ENCODE measurements at places on chromosomes 11 and 22.

GRCh38 chr11:112958670-112959069 is 2.5 kb upstream of the NCAM1 start:
- DNase-seq = no peak

GRCh38 chr11:120867988-120868387 is 155.9 kb upstream of the TBCEL start:
- no peak for DNase-seq

GRCh38 chr11:3957437-3957836 is 102.0 kb downstream of the STIM1 start:
- DNase-seq = no peak

DNA sequence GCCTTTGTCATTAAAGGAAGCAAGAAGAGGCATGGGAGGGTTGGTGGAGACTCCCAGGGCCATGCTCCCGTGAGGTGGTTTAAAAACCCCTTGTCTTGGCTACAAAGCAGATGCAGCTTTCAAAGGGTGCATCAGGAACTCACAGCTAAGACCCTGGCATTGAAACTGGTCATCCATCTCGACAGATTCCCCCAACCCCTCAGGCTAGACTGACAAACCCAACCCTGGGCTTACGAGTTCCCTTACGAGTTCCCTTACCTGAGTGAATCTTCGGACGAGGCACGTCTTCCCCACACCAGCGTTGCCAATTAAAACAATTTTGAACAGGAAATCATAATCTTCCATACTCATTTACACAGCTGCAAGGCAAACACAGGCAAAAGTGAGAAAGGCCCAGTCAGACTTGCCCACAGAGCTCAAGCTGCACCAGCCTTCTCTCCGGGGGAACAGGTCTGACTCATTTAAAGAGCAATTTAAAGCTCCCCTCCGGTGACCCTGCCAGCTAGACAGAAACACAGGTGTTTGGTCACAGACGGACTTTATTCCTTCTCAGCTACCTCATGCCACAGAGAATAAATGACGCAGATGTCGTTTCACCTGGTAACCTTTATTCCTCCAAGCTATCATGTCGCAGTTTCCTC is 74.6 kb downstream of the RAB30 start:
- no peak for DNase-seq

- no peak for DNase-seq
Observed at GRCh38 chr11:118705111-118705741, 25.8 kb upstream of the TREH start.

- no peak for DNase-seq
Observed at GRCh38 chr22:39381009-39381755, 18.4 kb upstream of the TAB1 start.

GRCh38 chr11:130278745-130279144 is 36.0 kb downstream of the ZBTB44 start:
- no peak for DNase-seq

GRCh38 chr11:102476812-102477211 is 24.2 kb upstream of the TMEM123 start:
- DNase-seq = no peak

GRCh38 chr11:72293910-72294615 is 50.1 kb upstream of the PHOX2A start:
- no peak for DNase-seq

DNA sequence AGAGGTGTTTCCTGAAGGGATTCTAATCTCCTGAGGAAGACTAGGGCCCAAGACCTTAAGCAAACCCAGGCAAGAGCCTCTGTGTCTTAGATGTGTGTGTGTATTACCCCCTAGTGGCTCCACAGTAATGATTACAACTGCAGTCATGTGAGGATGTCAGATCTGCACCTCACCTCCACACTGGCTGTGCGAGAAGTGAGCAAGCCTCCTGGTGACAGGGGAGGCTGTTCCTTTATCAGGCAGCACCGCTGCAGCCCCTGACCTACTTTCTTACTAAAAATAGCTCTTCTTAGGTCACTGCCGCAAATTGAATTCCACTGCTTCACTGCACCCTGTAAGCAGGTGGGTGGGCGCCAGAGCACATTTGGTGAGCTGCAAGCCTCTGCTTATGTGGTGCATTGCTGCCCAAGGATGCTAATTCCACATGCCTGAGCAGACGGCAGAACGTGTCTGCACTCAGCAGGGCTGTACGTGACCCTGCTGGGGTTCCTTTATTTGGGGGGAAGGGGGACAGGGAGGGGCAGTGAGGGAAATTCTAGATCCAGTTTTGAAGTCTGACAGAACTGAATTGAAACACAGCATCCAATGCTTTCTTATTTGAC is 112.4 kb downstream of the KCNC1 start:
- no peak for DNase-seq

GRCh38 chr11:111069066-111069465 is 176.5 kb upstream of the POU2AF2 start:
- no peak for DNase-seq

GRCh38 chr22:28792491-28793383 is 7.6 kb downstream of the XBP1 start:
- DNase-seq = no peak

DNA sequence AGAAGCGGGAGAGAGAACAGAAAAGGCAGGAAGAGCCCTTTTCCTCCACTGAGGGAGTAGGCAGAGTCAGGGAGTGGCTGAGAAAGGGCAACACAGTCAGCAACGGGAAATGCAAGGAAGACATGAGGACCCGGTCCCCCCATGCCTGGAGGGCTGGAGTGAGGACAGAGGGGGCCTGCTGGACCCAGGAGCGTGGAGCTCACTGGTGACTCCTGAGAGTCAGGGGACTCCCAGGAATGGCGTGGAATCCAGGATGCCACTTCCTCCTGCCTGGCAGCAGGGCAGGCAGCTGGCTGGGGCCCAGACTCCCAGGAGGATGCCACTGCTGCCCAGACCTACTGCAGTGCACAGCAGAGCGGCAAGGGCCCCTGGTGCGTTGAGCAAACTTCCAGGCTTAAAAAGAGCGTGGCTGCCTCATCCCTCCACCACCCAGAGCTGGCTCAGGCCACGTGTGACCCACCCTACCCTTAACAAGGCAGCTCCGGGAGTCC is 11.3 kb downstream of the C11orf21 start:
- DNase-seq = no peak

DNA sequence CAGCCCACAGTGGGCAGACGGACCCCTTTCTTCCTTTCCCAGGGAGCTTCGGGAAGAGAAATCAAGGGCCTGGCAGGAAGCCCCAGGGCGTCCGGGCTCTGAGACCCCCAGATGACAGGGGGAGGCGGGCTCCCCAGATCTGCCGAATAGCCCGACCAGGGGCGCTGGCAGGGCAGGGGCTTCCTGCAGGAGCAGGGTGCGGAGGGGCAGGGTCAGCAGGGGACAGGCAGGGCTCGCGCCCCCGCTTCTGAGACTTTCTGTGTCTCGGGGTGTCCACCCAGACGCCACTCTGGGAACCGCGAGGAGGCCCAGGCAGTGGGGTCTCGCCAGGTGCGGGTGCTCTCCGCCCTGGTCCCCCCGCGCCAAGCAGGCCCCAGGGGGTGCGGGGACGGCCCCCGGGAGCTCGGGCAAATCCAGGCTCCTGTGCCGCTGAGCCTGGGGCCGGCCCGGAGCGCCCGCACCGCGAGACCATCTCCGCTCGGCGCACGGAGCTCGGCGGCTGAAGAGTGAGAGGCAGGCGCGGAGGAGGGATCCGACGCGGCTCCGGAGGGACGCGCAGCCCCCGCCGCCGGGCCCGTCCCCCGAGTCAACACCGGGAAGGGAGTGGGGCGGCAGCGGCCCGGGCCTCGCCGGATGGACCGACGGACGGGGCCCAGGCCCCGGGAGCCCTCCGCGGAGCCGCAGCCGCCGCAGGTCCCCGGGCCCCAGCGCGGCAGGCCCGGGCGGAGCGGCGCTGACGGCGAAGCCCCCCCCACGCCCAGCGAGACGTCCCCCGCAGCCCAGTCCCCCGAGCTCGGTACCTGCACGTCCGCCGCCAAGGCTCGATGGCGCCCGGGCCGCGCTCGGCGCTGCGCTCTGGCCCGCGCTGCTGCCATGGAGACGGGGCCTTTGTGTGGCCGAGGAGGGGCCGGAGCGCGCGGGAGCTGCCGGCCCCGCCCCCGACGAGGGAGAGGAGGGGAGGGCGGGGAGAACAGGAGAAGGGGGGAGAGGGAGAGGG is at the start of gene PLXNB2:
PLXNB2 (minus strand) TSS at position 894 of the 997 bp plus-strand sequence. CDS start 17,062 bp downstream, outside the sequence.
- no peak for DNase-seq

- DNase-seq = no peak
Observed at GRCh38 chr11:63939397-63939891, 642 bp downstream of the NAA40 start.

GRCh38 chr11:86101493-86101892 is 32.6 kb upstream of the PICALM start:
- DNase-seq = no peak

DNA sequence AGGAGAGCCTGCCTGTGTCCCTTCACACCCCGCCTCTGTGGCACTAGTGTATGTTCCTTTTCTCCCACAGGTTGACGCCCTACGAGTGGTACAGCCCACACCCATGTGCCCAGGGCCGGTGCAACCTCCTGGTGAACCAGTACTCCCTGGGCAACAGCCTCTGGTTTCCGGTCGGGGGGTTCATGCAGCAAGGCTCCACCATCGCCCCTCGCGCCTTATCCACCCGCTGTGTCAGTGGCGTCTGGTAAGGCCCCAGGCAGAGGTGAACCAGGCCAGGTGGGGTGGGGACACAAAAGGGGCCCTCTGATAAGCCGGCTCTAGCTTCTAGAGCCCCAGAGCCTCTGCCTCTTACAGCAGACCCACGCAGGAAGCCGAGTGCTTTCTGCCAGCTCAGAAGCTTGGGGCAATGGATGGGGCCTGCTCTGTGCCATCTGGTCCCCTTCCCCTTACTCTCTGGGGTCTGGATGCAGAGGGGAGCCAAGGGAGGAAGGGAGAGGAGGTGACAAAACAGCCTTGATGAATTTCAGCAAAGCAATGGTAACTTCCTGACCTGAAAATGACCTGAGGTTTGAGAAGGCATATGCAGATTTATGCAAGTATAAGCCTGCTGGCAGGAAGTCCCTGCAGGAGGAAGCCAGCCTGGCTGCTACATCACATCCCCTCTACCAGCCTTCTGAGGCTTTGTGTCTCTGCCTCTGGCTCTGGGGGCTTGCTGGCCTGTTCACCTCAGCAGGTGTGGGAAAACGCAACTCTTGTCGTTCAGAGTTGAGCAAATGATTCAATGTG is 67.0 kb upstream of the TBCEL start:
- no peak for DNase-seq

GRCh38 chr11:95835351-95835750 is 45.1 kb downstream of the CEP57 start:
- no peak for DNase-seq

DNA sequence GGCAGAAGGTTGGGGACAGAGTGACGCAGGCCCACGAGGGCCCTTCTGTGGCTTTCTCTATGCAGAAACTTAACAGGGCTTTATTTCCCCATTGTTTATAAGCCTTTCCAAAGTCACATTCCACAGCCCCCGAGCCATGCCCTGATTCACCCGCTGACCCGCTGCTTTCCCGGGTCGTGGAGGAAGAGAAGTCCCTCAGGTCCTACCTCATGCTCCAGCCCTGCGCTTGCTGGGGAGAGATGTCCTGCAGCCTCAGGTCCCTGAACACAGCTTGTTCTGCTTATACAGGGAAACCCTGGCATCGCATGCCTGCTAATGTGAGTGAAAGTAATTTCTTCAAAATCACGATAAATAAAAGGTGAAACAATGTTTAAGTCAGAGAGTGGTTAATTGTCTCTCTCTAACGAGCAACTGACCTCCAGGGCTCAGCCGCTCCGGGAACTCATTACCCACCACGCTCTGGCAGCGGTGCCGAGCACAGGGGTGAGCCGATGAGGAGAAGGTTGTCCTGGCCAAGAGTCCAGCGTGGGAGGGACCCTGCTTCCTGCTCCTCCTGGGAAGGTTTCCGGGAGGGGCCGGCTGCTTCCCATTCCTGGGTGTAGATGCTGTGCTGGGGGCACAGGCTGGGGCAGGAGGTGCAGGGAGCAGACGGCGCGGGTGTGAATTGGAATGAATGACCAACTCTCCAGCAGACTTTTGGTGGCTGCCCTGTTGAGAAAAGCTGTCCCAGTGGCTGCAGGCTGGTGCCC is 595.2 kb downstream of the BRD1 start:
- DNase-seq = no peak

DNA sequence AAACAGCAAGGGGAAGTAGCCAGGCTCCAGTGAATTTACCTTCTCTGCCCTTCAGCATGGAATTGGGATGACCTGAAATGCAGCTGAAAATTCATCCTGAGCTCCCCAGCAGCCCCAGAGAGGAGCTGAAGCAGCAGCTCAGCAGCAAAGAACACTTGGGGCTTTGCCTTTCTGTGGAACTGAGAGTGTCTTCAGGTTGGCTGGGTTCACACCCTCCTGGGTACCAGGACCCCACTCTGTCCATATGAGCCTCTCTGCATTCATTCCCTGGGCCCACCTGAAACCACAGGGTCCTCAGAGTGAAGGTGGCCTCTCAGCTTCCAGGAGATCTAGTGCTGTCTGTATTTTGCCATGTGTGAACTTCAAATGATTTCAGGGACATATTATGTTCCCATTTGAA is 429.2 kb downstream of the MN1 start:
- no peak for DNase-seq

DNA sequence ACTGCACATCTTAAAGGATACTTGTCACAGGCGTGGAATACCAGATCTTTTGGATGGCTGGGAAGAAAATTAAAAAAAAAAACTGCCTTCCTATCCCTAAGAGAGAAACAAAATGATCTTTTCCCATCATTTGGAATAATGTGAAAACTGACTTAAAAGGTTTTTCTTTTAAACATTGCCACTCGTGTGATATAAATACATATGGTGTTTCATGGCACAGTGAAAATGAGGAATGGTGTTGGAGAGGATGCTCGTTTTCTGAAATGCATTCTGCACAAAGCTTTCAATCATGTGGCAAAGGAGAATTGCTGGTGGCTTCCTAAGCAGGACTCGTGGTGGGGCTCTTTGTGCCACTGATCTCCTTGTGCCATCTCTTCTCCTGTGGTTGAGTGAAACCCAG is 74.9 kb upstream of the LRRC4C start:
- no peak for DNase-seq

- no peak for DNase-seq
Observed at GRCh38 chr11:18064450-18065054, 18.5 kb upstream of the TPH1 start.

GRCh38 chr22:50361688-50362087 is 18.6 kb downstream of the PPP6R2 start:
- DNase-seq = no peak

DNA sequence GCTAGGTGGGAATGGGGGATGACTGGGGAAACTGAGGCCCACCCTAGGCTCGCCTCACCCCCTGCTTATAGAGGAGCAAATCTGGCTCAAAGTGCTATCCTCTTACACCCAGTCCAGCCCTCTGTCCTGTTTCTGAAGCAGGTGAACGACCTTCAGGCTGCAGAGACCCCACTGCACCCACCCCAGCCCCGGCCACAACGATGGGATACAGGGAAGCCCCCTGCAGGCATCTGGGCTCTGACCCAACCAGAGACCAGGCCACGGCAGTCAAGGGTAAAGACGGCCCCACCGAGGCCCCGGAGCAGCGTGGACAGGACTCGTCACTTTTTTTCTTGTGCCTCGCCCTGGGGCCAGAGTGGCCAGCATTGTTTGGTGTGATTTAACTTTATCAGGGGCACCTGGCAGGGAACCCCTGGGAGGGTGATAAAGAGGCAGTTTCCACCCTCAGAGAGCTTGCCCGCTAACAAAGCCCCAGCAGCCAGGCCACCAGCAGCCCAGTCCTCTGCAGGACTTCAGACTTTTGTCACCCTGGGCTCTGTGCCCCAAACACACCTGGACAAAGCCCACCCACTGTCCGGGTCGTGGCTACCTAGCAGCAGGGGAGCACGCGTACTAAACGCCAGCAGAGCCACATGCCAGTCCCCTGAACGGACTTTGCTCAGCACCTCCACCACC is 612.6 kb downstream of the TBC1D22A start:
- no peak for DNase-seq

All from cortex of kidney (tissue), 1 donor.